Right cardiac atrium (tissue), 5 donors: ENCODE measurements at places on chromosomes 3 and 15.

DNA sequence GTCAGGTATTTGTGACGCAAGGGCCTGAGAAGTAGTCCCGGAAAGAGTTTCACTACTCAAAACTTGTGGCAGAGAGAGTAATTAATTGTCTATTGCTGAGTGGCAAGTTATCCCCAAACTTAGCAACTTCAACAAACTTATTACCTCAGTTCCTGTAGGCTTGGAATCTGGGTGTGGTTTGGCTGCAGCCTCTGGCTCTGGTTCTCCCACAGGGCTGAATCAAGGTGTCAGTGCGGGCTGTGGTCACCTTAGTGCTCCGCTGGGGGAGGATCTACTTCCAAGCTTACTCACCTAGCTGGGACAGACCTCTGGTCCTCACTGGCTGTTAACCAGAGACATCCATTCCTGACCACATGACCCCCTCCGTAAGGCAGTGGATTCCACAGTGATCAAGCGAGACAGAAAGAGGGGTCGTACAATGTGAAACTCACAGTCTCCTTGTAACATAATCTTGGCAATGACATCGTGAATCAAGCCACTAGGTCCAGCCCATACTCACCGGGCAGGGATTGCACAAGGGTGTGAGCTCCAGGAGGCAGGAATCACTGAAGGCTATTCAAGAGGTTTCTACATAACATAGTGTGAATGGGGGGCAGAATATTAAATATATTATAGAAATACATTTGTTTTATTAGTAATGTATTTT is 138.3 kb downstream of the RYR3 start:
- no peak for DNase-seq

DNA sequence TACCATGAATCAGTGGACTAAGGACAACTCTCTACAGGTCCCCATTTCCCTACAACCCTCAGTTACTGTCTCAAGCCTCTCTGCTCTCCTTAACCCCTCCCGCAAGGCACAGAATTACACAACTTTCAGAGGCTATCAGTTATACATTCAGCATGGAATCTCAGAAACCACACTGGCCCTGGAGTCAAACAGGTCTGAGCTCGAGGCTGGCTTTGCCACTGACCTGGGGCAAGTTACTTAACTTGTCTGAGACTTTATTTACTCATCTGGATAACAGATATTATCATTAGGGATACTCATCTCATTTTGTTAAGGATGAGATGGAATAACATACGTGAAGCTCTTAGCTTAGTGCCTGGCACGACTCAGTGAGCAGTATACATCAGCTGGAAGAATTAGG is 95.2 kb downstream of the WDR76 start:
- DNase-seq, result no peak

DNA sequence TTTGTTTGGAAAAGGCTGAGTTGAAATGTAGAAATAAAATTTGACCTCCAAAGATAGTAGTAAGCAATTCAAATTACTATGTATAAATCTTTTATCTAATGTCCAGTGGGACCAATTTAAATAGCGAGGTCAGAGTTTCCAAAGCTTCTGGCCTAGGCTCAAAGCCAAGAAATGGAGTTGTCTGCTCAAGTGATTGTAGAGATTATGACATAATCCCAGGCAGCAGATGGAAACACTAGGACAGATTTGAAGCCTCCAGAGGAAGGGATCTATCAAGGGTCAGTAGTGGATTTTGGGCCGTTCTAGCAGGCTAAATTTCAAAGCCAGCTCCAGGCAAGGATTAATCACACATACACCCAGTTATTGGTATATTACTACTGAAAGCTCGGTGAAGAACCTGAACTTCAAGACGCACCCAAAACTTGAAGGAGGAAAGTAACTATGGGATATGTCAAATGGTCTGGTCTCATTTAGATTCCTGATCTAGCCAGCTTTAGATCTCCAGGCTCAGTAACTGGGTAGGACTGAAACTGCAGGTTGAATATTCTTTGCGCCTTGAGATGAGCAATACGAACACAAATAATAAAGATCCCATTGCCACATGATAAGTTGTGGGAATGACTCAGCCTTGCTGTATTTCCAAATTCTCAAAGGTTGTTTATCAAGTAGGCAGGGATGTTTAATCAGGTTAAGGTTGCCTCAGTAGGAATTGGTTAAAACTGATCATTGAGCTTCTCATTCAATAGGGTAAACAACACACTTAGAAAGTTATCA is 30.9 kb upstream of the ARRDC4 start:
- DNase-seq, result no peak

GRCh38 chr15:89077750-89078149 is 10.5 kb upstream of the ABHD2 start:
- no peak for DNase-seq

GRCh38 chr3:128482175-128482574 is 10.8 kb downstream of the GATA2 start:
- no peak for DNase-seq

DNA sequence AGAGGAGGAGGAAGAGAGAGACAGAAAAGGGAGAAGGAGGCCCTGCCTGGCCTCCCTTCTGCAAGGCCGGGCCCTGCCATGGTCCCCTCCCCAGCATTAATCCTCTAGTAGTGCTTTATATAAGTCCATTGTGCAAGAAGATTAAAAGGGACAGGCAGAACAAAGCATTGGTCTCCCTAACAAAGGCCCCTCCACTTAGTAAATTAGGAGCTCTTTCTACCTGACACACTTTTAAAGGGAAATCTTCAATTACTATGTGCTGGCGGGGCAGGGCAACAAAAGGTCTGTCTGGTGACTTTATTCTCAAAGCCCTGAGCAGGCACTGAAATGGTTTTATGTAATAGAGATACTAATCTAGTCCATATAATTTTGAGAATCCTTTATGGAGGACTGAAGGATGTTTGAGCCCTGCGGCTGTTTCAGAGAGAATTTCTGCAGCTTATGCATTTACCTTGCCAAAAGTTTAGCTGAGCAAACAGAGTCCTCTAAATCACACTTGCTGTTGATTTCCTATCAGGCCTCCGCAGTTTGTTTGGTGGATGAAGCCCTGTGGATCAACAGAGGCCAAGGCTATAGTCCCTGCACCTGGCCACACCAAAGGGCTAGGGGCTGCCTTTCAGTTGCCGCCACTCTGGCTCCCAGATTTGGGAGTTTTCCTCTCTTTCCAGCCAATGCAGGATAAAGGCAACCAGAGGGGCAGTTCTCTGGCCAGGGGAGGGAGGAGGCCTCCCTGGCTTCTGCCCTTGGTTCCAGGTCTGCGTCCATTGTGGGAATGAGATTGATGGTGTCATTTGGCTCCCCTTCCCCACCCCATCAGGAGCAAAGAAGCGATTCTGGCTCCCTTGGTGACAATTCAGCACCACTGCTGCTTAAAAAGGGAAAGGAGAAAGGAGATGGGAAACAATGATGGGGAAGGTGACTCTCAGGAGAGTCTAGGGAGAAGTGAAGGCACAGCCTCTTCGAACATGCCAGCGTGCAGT is 148.0 kb downstream of the MEGF11 start:
- DNase-seq, result no peak

DNA sequence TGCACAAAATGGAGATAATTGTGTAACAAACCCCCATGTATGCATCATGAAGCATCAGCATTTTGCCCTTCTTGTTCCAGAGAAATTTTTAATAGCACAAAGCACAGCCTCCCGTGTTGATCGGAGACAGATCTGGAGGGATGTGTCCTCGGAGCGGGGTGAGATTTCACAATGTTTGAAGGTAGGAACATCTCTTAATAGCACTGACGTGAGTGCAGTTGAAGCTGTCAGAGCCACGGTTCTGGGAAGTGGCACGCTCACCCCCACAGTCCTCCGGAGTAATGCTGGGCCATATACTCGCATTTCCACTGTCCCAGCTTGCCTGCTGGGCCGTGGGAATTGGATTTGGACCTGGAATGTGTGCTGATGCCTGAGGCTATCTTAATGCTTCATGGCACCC is 24.1 kb downstream of the ARPP21 start:
- DNase-seq, result peak; percentile 50
